Epithelial cell of esophagus (primary cell): ENCODE measurements at places on chromosomes 13 and 19.

DNA sequence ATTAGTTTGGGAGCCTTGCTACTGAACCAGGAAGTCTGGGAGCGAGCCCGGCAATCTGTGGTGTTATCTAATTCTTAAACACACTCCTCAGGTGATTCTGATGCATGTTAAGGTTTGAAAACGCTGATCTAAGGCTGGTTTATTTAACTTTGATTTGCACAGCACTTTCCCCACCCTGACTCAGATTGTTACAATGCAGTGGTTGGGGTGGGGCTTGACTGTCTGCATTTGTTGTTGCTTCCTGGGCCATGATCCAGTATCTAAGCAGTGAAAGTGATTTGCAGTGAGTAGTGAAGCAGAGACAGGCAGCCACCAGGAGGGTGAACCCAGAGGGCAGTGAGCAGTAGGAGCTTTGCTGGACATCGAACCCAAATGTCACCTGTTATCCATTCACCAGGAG is 81.6 kb upstream of the ARGLU1 start:
- peak; percentile 84 for DNase-seq

DNA sequence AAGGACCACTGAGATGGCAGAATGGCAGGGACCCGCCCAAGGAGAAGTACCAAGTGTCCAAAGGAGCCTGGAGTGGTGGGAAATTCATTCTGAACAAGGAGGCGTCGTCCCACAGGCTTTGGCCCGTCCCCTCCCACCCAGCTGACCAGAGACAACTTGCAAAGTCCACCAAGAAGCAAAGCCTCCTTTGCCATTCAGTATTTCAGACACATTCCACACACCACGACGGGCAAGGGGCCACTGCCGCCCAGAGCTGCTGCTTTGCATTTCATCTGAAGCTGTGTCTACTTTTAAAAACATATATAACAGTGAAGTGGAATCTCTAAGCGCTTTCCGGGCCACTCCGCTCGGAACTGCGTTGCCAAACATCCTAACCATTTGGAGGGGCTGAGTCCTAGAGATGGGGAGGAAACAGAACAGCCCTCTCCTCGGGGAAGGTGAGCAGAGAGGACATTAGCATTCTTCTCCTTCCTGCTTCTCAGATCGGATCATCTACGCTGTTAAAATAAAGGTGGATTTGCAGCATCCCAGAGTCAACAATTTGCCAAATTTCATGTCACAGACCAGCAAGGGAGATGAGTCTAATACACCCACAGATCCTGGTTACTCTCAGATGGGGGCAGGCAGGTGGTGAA is 89.0 kb upstream of the ZNF507 start:
- DNase-seq: no peak

DNA sequence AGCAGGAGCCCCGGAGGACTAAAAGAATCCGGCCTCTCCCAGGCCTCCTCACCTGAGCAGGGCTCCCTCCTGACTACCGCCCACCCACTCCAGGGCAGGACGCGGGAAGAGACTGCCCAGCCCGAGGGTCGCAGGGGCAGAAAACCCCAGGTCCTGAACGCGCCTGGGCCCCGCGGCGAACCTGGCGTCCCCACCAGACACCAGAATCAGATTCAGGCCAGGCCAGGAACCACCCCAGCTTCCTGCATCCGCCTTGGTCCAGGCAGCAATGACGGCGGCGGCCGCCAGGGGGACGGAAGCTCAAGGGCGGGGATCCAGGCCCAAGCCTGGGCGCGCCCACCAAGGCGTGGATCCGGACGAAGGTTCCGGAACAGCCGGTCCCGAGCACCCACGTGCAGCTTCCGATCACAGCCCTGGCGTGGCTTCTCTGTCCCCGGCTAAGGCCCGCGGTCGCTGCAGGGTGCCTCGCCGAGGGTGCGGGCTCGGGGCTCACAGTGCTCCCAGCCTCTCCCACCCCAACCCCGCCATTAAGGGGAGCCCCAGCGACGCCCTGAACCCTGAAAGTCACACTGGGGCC is 3.6 kb downstream of the LGALS7 start:
- DNase-seq: peak; percentile 87

DNA sequence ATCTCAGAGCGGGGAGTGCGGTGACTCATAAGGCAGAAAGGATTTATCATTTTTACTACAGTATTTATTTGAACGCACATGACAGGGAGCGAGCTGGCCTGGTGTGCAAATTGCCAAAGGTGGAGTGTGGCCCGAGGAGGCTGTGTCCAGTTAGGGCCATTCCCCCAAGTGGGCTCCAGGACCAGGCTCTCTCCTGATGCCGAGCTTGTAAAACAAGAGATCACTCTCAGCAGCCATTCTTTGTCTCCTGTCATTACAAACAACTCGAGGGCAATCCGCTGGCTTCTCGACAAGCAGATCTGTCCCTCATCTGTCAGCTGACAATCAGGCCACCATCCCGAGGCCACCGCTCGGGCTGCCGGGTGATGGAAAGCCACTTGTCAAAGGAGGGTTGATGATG is 418.9 kb downstream of the ZNF536 start:
- no peak for DNase-seq

GRCh38 chr19:1318678-1319471 is 33.2 kb downstream of the EFNA2 start:
- no peak for DNase-seq

DNA sequence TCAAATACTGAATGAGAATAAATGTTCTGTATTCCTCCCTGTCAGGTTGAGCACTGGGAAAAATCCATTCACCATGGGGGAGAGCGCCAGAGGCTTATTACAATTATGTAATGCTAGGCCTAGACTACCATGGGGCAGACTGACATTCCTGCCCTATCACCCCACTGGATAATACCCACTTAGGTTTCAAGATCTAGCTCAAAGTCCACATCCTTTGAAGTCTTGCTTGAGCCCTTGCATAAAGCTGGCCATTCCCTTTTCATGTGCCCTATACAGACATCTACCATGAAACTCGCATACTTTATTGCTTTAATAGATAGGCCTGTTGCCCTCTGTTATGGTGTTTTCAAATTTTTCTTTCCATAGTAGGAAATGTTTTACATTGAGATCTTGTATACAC is 149.3 kb downstream of the RGCC start:
- no peak for DNase-seq

DNA sequence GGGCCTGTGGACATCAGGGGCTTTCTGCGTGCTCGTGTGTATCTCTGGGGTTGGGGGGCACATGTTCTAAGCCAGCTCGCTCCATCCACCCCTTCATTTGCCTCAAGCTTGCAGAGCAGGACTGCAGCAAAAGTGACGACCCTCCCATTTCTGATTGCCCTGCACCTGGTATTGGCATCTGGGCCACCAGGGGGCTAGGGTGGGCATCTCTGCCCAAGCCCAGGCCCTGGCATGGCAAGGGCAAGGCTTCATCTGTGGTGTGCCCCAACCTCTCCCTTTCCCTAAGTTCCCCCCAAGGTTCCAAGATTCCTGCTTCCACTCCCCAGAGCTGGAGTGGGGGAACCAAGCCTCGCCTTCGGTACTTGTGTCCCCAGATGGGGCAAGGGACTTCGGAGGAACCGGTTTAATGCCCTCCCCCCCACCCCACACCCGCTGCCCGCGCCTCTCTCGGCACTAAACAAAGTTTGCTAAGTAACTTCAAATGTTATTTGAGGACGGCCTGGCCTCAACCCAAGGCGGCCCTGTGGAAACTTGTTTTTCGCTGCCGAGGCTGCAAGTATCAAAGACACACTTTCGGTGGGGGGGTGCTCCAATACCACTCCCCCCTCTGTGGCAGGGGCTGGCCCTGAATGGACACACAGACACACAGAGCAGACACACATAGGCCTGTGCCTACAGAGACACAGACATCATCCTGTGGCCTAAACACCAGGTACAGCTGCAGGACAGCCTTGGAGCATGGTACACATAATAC is 12.2 kb downstream of the NFIX start:
- peak; percentile 58 for DNase-seq

GRCh38 chr19:13281567-13282291 is 131.5 kb downstream of the IER2 start:
- no peak for DNase-seq

DNA sequence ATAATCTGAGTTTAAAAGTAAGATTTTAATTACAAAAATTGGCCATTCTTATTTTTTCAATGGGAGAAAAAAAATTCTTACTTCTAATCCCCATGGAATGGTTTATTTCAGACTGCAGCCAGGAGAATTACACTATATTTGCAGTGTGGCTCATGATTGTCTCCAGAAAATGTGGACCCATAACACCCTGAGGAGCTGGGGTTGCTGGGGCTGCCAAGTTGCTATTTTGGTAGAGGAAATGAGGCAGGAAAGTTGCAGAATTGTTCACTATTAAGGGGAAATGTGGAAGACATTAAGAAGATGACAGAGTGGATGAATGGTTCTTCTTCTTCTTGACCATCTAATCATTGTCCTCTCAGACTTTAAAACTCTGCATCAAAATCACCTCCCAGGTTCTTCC is 4.6 kb upstream of the SCEL start:
- DNase-seq: no peak

DNA sequence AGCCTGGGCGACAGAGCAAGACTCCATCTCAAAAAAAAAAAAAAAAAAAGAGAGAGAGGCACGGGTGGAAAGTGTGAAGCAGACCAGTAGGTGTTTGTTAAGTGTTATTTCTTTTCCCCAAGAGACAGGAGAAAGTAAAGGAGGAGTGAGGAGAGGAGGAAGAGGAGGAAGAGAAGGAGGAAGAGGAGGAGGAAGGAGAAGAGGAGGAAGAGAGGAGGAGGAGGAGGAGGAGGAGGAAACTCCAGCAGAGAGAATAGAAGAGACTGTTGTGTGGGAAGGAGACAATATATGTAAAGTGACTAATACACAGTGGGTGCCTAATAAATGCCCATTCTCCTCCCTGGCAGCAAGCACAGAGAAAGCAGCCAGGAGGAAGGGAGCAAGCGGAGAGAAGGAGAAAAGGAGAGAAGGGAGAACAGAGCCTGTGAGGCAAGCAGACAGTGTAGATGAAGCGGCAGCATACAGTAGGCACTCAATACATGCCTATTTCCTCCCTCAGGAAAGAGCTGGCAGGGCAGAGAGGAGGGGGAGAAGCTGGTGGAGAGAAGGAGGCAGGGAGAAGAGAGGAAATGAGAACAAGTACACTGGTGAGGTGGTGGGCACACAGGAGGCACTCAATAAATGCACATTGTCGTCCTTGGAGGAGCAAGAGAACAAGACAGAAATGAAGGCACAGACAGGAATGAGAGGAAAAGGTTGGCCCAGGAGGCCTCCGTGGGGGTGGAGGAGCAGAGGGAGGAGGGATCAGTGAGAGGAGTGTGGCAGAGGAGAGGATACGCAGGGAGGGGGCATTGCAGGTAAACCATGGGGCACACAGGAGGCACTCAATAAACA is 16.6 kb downstream of the JOSD2 start:
- DNase-seq: no peak

DNA sequence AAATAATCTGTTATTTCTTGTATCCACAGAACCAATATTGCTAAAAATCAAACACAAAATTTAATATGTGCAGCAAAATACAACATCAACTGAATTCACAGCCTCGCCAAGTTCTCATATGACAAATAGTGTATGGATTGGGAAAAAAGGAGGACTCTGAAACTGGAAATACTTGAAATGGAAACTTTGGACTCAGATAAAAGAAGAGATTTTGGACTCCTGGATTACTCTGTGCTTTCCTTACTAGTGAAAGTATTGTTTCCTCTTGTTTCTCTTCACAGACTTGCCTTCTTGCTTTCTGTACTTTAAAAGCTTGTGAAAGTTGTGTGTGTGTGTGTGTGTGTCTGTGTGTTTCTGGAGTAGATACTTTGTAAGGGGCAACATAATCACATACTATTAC is 1596.3 kb downstream of the PCDH9 start:
- DNase-seq: no peak

DNA sequence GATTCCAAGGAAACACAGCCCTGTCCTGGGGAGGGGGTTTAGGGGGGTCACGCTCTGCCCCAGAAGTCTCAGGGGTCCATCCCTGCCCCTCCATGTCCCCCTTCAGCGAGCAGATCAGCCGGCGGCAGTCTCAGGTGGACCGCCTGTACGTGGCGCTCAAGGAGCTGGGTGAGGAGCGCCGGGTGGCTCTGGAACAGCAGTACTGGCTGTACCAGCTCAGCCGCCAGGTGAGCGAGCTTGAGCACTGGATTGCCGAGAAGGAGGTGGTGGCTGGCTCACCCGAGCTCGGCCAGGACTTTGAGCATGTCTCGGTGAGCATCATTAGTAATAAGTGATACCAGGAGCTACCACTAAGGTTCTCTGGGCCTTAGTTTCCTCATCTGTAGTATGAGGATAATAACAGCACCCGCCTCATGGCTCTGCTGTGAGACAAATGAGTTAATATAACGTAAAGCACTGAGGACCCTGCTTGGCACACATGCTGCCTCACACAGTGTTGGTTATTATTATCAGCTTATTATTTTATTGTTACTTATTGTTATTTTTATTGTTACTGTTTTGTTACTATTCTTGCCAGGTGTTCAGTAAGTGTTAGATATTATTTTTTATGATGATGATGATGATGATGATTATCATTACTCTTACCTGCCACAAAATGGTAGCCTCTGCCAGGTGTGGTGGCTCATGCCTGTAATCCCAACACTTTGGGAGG is 20.5 kb upstream of the SHKBP1 start:
- no peak for DNase-seq

- no peak for DNase-seq
These were observed 265.4 kb downstream of the LMO7 start for GRCh38 chr13:75901501-75901900.

- no peak for DNase-seq
These were observed 1.3 kb downstream of the ARHGAP45 start for GRCh38 chr19:1068009-1069001.

DNA sequence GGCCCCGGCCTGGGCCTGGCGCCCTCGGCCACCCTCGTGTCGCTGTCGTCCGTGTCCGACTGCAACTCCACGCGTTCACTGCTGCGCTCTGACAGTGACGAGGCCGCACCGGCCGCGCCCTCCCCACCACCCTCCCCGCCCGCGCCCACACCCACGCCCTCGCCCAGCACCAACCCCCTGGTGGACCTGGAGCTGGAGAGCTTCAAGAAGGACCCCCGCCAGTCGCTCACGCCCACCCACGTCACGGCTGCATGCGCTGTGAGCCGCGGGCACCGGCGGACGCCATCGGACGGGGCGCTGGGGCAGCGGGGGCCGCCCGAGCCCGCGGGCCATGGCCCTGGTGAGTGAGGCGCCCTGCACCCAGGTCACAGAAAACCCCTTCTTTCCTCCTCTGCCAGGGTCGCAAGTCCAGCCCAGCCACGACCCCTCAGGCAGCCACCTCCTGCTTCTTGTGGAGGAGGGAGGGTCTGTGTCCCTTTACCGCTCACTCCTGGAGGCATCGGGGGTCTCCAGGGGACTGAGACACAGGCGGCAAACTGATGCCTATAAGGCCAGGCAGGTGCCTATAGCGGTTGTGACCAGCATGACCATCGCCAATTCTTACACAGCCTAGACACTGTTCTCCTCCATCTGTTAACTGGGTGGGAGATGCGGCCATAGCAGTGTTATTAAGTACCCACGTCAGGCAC is 4.2 kb downstream of the TTC9B start:
- no peak for DNase-seq

DNA sequence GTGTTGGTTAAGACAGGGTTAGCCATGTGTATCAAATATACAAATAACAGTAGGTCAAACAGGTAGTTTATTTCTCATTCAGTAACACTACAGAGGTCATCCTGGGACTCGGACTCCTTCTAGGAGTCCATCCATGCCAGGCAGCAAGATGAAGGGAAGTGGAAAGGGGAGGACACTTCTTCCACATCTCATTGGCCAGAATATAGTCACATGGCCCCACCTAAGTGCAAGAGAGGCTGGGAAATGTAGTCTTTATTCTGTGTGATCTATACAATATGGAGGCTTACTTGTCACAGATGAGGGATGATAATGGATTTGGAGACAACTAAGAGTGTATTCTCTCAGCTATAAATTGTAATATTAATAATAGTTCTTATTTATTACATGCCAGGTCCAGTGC is 31.1 kb downstream of the RDH8 start:
- no peak for DNase-seq

- DNase-seq: no peak
These were observed 2.7 kb upstream of the RUBCNL start for GRCh38 chr13:46389457-46390451.
